ENCODE measurements at places on chromosomes 12 and 14. TPM values are rescaled to one million over a fixed set of nuclear protein-coding genes. Genes with fewer than 3 reads are reported as not detected.

DNA sequence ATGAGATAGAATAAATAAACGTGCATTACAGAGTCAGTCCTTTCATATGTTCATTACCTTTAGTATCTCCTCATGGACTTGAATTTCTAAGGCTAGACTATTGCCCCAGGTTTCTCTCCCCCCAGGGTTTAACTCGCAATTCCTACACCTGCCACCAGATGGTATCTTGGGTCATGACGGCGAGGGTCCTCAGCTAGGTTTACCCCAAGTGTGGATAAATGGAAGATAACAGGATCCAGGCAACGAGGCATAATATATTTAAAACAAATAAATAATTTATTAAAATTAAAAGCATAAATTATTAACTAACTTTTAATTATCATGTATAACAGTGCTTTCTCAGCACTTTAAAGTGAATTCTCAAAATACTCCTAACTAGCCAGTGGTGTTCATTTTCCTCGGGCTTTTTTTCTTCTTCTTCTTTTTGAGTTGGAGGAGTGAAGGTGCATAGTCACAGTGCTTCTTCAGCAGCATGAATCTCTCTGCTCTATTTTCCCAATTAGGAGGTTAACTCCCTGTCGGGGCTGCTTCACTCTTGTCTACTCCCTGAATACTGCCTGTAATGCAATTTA, 243.5 kb upstream of the CAND1 start:
- no peak for DNase-seq

GRCh38 chr12:120376009-120376408, 7.0 kb upstream of the MSI1 start:
- no peak for DNase-seq

DNA sequence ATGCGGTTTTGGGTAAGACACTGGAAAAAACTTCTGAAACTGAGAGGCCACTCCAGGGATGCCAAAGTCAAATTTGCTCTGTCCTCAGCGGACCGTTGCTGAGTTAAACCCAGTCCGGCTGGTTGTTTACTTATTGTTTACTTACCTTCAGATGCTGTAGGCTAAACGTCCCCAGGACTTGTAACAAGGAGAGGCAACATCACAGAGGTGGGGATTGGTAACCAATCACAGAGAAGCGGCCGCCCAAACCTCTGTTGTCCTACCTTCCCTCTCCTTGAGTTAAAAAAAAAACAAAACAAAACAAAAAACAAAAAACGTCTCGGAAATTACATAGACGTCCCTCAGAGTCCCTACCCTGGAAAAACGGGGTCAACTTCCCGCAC, 380 bp downstream of the ANO2 start:
- no peak for DNase-seq

- peak; percentile 80 for DNase-seq
Measured at GRCh38 chr14:64117671-64118402, 176.3 kb downstream of the ESR2 start.

The OR4N5 gene
- total RNA-seq = not detected

GRCh38 chr14:22797017-22797917, 18.0 kb downstream of the SLC7A7 start:
- no peak for DNase-seq

Measured in left ventricle myocardium superior (tissue), 1 donor.